Breast epithelium (tissue), 4 donors: ENCODE measurements at places on chromosomes 13 and 19. TPM values are rescaled to one million over a fixed set of nuclear protein-coding genes. Genes with fewer than 3 reads are reported as not detected.
A peak's percentile ranks its signal among the peaks of the same experiment; 100 is the strongest.

The KLK15 gene
- not detected for total RNA-seq

The VSTM2B gene
- total RNA-seq: not detected

GRCh38 chr13:24624363-24624762, 55.8 kb upstream of the ATP12A start:
- no peak for DNase-seq

DNA sequence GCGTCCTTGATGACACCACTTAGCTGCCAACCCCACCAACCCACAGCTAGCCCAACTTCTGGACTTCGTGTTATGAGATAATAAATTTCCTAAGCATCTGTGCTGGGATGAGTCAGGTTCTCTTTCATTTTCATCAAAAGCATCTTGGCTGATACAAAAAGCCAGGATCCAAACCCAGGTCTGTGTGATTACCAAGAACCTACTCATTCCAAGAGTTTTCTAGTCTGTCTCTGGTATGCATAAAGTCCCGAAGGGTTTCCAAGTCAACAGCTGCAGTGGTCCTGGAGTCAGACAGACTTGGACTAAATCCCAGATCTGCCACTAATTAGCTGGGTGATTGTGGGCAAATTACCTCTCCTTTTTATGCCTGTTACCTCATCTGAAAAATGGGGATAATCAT, 55.5 kb upstream of the SERP2 start:
- no peak for DNase-seq

DNA sequence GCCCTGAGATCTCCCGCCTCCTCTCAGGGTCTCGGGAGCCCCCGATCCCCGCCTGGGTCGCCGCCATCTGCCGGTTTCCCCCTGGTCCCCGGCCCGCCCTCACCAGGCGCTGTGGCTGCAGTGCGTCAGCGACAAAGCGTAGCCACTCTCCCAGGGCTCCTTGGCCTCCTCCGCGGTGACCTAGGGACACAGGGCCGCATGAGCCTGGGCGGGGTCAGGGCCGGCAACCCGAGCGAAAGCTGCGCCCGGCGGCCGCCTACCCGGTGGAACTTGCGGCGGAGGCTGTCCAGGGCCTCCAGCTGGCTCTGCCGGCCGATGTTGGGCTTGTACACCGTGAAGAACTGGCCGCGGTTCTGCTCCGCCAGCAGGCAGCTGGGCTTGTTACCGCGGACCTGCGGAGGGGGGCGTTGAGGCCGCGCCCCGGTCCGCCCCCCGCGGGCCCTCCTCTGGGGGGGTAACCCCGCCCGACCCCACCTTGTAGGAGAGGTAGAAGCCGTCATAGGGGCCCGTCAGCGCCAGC, 5.3 kb downstream of the GPX4 start:
- no peak for DNase-seq

DNA sequence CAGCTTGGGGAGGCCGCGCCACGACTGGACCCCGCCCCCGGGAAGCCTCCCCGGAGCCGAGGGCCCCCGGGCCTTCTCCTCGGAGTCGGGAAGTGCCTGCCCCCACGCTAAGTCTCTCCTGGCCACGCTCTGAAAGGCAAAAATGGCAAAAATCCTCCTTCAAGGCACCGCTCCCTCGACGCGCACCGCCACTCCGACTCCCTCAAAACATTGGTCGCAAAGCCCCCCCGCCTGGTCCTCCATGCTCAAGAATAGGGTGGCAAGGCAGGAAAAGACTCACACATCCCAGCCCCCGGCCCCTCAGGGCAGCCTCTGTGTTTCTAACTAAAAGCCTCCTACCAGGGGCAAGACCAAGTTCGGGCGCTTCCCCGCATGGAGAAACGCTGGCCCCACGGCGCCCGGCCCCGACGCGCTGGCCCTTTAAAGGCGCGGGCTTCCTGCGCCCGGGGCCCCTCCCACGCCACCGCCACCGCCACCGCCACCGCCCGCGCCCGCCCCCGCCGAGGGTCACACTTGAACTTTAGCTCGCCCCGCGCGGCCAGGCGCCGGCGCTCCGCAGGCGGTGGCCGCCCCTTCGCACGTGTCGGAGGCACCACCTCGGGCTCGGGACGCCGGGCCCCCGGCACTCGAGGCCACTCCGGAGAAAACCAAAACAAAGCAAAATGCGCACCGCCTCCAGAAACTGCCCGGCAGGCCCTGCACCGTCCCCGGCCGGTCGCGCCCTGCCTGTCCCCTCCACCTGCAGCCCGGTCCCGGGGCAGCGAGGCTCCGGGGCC, 1.9 kb downstream of the FOXO1 start:
- peak; percentile 66 for DNase-seq

GRCh38 chr19:18156841-18157464, 4.0 kb downstream of the PIK3R2 start:
- peak; percentile 87 for DNase-seq
